ENCODE measurements at places on chromosomes 13 and 19.

DNA sequence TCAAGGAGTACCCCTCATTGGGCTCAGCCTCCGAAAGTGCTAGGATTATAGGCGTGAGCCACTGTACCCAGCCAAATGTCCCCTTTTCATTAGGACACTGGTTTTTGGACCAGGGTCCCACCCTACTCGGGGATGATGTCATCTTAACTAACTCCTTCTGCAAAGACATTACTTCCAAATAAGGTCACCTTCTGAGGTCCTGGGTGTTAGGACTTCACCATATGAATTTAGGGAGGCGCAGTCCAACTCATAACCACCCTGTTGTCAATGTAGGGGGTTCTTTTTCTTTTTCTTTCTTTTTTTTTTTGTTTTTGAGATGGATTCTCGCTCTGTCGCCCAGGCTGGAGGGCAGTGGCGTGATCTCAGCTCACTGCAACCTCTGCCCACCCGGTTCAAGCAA is 32.7 kb upstream of the NFIC start:
- no peak for DNase-seq

GRCh38 chr13:72990953-72991352 is 67.9 kb upstream of the KLF5 start:
- no peak for DNase-seq

DNA sequence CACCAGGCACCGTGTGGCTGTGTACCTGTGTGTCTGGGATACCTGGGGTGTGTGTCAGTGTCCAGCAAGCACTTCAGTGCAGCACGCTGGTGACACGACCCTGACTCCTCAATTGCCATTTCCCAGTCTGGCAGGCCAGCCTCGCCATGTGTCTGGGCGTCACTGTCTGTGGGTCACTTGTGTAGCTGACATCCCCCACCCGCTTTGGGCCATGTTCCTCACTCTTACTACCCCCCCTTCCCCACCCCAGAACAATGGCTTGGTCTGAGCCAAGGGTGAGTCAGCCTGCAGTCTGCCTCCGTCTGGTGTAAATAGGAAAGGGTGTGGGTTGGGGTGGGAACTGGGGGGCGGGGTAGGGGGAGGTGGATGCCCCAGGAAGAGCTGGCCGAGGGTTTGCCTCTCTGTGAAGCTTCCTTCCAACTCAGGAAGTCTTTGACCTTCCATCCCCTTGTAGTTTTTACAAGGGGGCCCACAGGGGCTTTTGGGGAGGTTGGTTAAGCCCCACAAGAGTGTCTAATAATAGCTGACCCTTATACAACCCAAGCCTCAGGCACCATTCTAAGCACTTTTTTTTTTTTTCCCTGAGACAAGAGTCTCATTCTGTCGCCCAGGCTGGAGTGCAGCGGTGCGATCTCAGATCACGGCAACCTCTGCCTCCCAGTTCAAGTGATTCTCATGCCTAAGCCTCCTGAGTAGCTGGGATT is 17.6 kb downstream of the NOVA2 start:
- peak; percentile 94 for DNase-seq

DNA sequence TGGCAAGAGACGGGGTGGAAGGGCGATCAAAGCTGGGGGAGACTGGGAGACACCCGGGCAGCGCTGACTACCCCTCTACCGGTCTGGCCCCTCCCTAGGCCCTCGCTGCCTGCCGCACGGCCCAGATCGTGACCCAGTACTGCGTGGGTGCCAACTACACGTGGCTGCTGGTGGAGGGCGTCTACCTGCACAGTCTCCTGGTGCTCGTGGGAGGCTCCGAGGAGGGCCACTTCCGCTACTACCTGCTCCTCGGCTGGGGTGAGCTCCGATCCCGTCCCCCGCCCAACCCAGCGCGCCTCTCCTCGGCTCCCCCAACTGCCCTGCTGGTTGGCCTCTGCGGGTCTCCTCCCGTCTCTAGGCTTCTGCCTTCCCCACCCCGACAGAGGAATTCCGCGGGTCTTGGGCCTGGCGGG is 8.8 kb downstream of the GIPR start:
- DNase-seq: no peak

DNA sequence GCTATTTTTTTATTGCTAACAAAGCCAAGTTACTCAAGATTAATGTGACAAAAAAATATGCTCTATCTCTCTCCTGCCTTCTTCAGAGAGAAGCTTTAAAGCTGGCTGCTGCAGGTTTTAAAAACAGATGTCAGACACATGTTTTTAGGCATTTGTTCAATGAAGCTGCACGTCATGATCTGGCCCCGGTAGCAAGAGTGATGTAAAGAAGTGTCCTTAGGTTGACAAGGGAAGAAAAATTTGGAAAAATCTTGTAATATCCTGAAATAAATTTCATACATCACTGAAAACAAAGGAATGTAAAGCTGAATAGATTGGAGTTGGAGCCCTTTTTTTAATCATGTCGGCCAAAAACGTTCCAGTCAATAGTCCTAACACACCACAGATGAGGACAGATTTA is 531.4 kb upstream of the NBEA start:
- no peak for DNase-seq

- no peak for DNase-seq
Measured at GRCh38 chr19:589693-590395, at the start of gene HCN2. TSS of gene HCN2 (plus strand) at chr19:589881. CDS start at chr19:589946, 65 bp downstream.
